SIG-M5 (cell line): ENCODE measurements at places on chromosomes 12 and 14.

GRCh38 chr12:83128540-83128939 lies 441.8 kb downstream of the TMTC2 start:
- DNase-seq: no peak

- no peak for DNase-seq
Observed at GRCh38 chr14:89544636-89545301, 127.7 kb upstream of the FOXN3 start.

GRCh38 chr12:91009319-91009950 lies 4.7 kb upstream of the EPYC start:
- no peak for DNase-seq

- no peak for DNase-seq
Observed at GRCh38 chr14:36256126-36256801, 64.2 kb downstream of the MBIP start.

GRCh38 chr12:44628180-44628579 lies 247.9 kb downstream of the NELL2 start:
- no peak for DNase-seq

DNA sequence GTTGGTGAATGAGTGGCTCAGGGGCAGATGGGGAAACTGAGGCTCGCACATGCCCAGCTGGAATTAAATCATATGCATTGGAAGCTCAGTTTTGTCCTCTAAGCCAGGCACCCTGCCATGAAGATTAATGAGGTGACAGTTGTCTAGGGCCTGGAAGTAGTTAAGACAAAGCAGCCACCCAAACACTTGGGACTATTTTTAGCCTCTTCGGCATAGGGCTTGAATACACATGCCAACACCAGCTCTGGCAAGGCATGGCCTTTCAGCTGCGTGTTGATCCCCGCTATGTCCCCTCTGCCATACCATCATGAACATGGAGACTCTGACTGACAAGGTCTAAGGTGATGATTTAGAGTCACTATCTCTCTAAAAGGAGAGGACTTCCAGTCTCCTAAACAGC lies 250.2 kb downstream of the KSR2 start:
- DNase-seq: no peak

GRCh38 chr12:9856151-9856550 lies 13.0 kb downstream of the CLEC2B start:
- DNase-seq: no peak

DNA sequence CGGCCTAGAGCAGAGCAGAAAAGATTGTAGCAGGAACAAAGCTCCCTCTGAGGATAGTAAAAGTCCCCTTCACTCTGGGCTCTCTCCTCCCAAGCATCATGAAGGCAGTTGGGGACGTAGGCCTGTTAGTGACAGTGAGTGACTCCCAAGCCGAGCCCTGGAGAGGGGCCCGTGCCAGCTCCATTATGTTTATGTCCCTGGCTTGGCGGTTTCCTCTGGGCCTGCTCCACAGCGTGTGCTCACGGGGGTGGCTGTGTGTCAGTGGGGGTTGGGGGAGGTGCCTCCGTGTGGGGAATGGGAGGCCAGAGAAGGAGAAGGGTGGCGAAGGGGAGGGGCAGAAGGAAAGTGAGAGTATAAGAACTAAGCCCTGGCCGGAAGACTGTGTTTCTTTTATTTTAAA lies 170.0 kb upstream of the VASH1 start:
- DNase-seq: no peak

DNA sequence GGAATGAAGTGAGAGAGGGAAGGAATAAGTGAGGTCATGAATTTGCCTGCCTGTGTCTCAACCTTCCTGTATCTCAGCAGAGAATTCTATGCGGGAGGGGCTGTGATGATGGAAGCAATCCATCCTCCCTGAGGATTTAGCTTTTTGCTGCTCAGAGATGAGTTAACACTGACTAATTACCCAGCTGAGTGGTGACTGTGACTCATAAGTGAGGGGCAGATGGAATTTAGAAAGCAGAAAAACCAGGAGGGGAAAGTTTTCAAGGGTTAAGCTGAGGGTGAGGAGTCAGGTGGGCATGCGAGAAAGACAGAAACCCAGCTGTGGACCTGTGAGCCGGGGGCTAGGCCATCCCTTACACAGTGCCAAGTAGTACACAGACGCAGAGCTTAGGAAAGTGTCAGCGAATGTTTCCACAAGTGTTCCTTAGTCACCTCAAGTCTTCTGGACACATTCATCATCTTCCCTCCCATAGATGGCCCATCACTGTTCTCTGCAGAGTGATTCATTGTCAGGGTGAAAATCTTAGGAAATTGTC lies 277.9 kb downstream of the IPO8 start:
- DNase-seq: no peak

- DNase-seq: no peak
Observed at GRCh38 chr14:85856430-85856829, 326.5 kb downstream of the FLRT2 start.

DNA sequence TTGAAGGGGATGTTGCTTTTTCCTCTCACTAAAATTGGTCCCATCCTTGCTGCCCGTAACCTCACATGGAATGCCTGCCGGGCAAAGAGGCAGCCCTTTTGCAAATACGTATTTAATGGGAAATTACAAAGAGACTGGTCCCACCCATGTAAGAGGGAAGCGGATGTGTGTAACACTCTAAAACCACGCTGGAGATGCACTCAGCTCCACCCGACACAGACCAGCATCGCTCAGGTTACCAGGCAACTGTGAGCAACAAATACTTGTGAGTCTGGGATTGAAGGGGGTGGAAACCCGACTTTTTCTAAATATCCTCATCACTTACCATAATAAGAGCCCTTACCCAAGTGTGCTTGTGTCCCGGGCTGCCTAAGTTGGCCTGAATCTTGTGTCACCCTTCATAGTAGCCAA lies 47.7 kb downstream of the ELK3 start:
- DNase-seq: no peak

GRCh38 chr12:105235732-105236476 lies at the start of gene APPL2:
TSS of gene APPL2 (minus strand) at chr12:105236174. CDS start at chr12:105236012, 162 bp downstream.
- DNase-seq: no peak

- DNase-seq: no peak
Observed at GRCh38 chr14:22896760-22897159, 13.7 kb downstream of the REM2 start.

DNA sequence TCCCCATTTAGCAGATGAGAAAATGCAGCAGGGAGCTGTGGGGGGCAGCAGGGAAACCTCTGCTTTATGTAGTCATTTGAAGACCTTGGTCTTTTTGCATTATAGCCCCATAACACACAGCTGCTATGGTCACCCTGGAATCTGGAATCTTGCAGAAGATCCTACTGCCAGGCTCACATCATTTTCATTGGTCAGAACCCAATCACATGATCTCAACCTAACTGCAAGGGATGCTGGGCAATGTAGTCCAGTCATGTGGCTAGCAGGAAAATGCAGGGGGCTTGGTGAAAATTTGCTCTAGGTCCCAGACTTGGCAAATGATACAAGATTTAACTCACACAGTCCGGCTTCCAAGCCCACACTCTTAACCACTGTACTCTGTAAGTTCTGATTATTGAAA lies 1028.7 kb downstream of the AACS start:
- DNase-seq: no peak

- DNase-seq: no peak
Observed at GRCh38 chr12:113248842-113249435, 27.7 kb downstream of the TPCN1 start.

DNA sequence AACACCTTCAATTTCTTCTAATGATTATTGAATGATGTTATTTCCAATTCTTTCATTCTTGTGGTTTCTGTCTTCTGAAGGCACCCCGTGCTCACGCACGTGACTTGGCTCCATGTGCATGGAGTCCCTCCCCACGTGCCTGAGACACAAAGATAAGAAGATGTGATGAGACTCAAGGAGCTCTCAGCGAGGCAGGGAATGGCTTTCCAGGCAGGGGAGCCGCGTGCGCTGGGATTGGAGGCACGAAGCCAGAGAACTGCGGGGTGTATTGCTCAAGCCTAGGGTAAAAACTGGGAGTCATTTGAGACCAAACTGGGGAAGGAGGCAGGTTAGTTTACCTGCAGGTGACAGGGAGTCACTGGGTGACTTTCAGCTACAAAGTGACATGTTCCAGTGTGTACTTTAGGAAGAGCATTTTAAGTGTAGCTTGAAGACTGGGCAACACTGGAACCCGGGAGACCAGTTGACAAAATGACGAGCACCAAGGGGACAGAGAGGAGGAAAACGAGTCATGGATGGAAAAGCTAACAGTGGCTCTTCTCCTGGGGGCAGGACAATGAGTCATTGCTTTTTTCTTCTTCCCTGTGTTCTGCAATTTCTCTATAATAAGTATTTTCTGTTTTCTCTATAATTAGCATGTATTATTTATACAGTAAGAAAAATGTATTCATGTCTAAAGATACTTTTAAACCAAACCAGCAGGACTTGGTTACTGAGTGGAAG lies 311.7 kb upstream of the FKBP4 start:
- no peak for DNase-seq

- no peak for DNase-seq
Observed at GRCh38 chr14:32009976-32010581, 67.0 kb upstream of the ARHGAP5 start.

DNA sequence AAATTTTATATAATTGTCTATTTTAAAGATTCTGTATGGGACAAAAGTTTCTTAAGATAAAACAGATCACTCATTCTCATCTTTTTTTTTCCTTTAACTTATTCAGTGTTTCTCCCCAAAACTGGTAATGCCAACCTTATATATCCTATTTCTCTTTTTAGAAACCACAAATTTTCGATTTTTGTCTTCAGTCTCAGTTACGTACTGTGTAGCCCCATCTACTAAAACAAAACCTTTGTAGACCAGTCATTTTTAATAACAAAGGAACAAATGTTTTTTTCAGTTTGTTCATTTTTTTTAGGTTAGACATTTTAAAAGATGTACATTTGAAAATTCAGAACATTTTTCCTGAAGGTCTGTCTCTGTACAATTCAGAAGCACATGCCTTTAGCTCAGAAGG lies 18.2 kb downstream of the PNMA1 start:
- no peak for DNase-seq

- DNase-seq: no peak
Observed at GRCh38 chr14:55107766-55108554, 21.1 kb upstream of the LGALS3 start.

DNA sequence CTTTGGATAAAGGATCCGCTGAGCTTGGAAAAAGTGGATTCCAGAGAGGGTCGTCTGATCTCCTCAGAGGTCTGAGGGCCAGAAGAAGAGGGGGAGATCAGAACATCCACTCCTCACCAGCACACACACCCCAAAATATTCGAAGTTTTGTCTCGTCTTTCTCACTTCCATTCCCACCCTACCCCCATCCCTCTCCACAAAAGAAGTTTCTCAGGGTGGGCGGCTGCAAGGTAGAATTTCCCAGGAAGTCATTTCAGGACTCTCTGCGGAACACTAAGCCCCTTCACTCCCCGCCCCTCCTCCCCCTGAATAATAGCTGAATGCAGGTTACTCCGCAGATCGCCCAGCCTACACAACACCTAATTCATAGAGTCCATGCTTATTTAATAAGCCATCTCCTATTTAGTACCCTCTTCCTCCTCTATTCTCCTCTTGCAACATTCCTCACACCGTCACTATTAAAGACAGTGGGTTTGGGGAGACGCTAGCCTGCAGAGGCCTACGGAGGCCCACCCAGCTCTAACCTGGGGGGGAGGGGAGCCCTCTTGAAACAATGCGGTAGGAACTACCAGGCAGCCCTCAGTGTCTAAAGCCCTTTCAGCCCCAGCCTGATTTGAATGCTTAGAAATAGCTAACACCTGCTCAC lies 649 bp upstream of the SALL2 start:
- DNase-seq: no peak

DNA sequence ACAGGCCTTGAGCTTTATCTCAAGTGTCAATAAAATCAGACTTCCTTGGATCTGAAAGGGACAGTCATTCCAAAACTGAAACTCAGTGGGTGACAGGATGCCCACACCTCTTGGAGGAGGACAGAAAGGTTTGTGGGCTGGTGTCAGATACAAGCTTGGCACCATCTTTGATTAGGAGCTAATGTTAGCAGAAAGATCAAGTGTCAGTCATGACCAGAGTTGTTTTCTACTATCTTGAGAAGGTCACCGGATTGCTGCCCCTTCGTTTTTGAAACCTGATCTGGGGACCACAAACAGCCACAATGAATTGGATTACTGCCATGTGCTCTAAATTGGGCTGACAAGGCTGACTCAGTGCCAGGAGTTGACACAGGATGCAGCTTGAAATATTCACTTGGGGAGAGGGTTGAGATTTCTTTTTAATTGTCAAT lies 88.3 kb downstream of the OTOGL start:
- no peak for DNase-seq

- no peak for DNase-seq
Observed at GRCh38 chr14:76644855-76645518, 116.3 kb upstream of the VASH1 start.

DNA sequence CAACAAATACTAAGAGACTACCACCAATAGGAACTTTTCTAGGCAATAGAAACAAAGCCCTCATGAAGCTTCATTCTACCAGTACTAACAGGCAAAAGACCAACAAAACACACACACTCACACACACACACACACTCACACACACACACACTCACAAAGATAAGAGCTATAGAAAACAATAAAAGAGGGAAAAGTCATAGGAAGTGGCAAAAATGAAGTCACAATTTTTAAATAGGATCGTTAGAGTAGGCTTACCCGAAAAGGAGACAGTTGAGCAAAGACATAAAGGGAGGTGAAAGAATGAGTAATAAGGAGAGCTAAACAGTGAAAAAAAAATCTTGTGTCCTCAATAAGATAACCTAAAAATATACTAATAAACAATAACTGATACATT lies 66.5 kb downstream of the C2CD5 start:
- DNase-seq: no peak

DNA sequence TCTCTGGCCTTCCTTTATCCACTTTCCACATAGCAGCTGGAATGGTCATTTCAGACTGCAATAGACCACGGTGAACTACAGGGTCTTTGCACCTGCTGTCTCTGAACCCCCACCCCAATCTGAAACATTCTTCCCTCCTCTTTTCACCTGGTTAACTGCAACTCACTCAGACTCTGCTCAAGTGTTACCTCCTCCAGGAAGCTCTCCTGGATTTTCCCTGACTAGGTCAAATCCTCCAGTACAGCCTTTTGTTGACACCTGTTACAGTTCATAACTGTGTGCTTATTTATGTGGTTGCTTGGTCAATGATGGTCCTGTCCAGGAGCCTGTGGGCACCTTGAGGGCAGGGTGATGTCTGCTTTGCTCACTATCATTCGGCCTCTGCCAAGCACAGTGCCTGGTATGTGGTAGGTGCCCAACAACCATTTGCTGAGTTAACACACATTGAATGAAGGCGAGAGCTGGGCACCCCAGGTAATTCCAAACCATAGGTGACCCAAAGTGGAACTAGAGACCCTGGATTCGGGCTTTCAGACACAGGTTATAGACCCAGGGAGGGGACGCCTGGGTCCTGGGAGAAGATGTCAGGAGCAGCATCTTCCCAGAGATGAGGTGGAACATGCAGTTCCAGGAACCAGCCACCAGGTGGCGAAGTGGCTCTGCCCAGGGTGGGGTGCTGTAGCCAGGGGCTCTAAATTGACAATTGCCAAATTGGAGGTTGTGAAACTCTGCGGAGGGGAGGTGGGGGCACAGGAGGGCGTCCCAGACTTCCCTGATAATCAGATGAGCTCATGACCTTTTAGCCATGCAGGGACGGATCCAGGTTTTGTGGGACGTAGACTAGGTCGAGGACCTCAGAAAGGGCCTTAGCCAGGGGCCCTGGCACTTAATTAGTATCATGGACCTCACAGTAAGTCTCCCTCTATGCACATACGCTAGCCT lies 28.1 kb downstream of the TRPV4 start:
- DNase-seq: no peak
